ENCODE measurements at places on chromosomes 7 and 10.

DNA sequence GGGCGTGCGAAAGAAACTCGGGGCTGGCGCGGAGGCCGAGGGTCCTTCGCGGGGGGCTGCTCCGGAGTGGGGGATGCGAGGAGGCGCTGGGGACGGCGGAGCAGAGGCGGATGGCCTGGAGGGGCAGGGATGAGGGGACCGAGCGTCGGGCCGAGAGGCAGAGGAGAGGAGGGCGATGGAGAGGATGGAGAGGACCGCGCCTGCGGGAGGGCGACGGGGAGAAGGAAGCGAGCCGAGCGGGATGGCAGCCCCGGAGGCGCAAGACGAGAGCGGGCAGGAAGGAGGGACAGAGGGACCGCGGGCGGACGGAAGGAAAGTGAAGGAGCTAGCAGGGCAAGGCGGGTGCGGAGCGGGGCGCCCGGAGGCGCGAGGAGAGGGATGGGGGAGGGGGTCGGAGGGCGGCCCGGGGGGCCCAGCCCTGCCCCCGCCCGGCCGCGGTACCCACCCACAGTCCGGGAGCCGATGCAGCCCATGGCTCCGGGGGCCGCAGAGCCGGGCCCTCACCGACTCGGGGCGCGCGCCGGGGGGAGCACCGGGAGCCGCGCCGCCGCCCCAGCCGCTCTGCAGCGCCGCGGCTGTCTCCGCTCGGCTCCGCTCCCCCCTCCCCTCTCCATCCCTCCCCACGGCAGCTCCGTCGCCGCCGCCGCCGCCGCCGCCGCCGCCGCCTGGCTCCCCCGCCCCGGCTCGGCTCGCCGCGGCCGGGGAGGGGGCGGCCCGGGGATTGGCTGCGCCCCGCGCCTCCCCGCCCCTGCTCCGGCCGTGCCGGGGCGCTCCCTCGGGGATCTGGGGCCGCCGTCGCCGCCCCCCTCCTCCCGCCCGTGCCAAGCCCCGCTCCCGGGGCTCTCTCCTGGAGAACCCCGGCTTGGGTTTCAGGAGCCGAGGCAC lies at the start of gene FAM131B:
TSS of gene FAM131B (minus strand) at position 583 of the 885 bp plus-strand sequence. CDS start at position 473, 110 bp downstream.
- no peak for DNase-seq

GRCh38 chr10:48604039-48604990 lies 558 bp downstream of the ARHGAP22 start:
- no peak for DNase-seq

- DNase-seq = no peak
Measured at GRCh38 chr7:147196481-147196880, 1079.9 kb downstream of the CNTNAP2 start.

DNA sequence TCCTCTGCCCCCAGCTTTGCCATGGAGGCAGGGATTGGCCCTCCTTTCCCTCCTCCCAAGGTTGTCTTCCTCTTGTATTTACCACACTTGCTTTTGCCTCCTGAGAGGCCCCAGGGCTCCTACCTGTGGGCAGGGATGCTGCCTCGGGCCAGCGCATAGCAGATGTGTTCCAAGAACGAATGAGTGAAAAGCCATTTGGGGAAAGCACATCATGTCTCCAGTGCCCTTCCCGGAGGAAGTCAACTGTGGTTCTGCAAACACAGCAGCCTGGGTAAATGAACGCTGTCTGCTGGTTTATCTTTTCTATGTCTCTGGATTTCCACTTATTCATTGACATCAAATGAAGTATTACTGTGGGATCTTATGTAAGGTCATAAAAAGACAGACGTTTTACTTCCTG lies 161.7 kb downstream of the FANK1 start:
- no peak for DNase-seq

DNA sequence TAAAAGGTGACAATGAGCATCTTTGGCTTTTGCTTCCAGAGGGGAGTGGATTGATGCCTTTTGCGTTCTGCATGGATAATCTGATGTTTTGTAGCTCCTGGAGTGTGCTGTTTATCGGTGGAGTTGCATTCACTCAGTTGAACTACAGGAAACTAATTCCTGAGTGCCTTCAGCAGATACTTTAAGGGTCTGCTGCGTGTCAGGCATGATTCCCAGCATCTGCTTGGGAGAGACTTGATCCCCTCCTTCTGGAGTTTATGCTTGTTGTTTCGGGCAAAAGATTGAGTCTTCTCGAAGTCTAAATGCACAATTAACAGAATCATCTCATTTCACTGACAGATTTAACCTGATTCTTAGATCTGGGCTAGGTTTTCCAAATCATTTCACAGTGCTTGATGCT lies 46.2 kb downstream of the CELF2 start:
- no peak for DNase-seq

DNA sequence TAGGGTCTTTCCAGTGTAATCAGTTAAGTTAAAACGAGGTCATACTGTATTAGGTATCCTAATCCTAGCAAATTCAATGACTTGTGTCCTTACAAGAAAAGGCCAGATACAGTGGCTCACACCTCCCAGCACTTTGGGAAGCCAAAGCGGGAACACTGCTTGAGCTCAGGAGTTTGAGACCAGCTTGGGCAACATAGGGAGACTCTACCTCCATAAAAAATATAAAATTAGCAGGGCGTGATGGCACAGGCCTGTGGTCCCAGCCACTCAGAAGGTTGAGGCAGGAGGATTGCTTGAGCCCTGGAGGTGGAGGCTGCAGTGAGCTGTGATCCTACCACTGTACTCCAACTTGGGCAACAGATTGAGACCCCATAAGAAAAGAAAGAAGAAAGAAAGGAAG lies 61.1 kb downstream of the CXCL12 start:
- no peak for DNase-seq

DNA sequence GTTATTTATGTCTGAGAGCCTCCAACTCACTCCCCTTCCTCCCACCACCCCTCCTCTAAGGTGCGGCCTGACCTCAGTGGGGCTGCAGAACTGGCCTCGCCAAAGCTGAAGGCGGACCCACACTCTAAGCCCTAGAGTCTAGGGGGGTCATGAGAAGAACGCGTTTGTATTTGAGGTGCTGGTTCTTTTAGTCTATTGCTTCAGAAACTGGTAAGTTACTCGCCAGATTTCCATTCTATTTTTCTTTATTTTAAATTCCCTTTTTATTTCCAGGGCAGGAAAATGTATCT lies 357.5 kb downstream of the DNAJB6 start:
- DNase-seq = no peak

DNA sequence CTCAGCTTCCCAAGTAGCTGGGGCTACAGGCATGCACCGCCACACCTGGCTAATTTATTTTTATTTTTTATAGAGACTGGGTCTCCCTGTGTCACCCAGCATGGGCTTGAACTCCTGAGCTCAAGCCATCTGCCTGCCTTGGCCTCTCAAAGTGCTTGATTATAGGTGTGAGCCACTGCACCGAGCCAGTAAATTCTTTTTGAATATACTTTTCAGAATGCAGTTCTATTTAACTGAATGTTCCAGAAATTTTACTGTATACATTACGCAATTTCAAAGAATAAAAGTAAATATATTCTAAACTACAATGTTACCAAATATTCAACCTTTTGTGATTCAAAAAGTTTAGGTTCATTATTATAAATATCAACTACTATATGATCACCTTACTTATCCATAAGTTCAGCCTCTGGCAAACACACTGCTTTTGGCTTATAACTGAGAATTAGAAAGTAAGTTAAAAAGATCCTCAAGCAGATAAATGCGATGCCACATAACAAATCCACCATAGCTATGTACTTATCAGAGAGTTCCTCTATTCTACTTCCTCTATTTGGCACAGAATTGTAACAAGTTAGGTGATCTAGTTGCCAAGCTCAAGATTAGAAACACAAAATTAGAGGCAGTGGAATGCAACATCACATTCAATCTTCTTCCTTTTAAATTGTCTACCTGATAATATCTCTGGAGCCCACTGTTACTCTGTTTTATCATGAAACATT lies 118.2 kb downstream of the ANK3 start:
- DNase-seq = no peak

GRCh38 chr7:28697913-28698563 lies 260.1 kb downstream of the TRIL start:
- no peak for DNase-seq

- no peak for DNase-seq
Measured at GRCh38 chr10:65394502-65395297, 1531.1 kb upstream of the LRRTM3 start.

DNA sequence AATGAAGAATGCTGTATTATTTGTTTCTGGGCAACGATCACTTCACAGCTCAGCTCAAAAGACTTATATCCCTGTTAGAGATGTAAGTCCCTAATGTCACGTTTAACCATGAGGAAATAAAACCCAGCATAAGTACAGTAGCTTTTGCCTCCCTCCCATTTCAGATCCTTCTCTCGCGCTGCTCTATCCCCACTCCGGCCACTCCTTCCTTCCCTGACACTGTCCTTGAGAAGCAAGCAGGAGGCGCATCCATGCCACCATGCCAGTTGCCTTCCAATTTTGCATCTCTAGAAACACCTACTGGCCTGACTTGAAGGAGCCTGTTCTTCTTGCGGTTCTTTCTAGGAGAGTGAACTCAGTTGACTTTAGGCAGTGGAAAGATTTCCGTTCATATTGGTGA lies 1.2 kb downstream of the FAM180A start:
- DNase-seq = no peak

GRCh38 chr10:118496525-118496924 lies 98.9 kb downstream of the PRLHR start:
- DNase-seq = no peak

DNA sequence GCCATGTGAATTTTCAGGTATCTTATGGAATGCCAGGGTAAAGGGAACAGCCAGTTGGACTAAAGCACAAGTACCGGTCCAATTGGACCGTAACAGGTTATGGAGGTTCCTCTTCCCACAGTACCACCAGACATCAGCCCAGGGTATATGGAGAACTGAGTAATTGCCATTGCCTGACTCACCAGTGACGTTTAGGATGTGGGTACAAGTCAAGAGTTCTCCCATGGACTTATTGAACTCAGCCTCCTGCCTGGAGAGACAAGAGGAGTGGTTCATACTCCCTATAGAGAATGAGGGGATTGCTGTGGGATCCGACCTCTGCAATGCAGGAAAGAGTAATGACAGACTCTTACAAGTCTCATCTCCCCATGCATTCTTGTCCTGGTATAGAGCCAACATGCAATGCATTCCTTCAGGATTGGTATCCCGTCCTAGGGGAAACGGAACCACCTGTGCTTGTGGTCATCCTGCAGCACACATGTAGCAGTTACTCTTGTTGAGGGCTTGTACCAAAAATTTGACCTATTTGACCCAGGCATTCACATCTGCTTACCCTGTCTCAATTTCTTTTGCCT lies 30.7 kb upstream of the ELOVL3 start:
- no peak for DNase-seq

GRCh38 chr10:44864637-44865288 lies 46.4 kb upstream of the TMEM72 start:
- peak; percentile 99 for DNase-seq

- DNase-seq = no peak
Measured at GRCh38 chr7:6604458-6604857, 11.0 kb upstream of the ZNF853 start.

DNA sequence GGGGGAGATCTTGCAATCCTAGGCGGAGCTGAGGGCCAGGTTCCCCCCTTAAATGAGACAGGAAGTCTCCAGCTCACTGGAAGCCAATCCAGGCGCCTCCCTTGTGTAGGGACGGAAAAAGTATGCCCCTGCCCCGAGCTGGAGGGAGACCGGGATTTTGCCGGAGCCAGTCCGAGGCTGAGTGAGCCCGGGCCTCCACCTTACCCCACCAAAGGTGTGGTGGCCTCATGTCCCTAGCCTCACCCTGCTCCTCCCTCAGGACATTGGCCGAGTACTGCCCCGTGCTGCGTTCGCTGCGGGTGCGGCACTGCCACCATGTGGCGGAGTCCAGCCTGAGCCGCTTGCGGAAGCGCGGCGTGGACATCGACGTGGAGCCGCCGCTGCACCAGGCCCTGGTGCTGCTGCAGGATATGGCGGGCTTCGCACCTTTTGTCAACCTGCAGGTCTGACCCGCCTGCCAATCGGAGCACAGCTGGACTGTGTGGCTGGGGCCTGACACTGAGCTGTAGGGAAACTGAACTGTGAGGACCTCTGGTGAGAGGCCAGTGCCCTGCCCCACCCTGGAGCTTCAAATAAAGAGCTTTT lies 2.0 kb downstream of the FBXL15 start:
- peak; percentile 71 for DNase-seq

- DNase-seq = no peak
Measured at GRCh38 chr10:76192694-76193320, 761.4 kb downstream of the LRMDA start.

DNA sequence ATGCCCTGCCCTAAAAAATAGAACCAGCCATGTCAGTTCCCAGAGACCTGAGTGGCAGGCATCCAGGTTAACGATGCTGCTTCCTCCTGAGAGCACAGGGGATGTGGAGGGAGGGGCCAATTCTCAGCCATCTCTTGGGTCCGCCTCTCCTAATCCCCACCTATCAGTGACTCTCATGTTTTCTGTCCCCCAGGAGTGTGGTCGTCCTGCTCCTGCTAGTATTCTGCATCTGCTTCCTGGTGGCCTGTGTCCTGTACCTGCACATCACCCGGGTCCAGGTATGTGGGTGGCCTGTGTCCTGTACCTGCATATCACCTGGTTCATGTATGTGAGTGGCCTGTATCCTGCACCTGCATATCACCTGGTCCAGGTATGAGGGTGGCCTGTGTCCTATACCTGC lies 105.3 kb downstream of the ADCY1 start:
- no peak for DNase-seq

GRCh38 chr7:80236681-80237080 lies 102.0 kb downstream of the GNAI1 start:
- no peak for DNase-seq

All from neural crest cell (in vitro differentiated cells).